ENCODE measurements at places on chromosomes 1 and 21.

DNA sequence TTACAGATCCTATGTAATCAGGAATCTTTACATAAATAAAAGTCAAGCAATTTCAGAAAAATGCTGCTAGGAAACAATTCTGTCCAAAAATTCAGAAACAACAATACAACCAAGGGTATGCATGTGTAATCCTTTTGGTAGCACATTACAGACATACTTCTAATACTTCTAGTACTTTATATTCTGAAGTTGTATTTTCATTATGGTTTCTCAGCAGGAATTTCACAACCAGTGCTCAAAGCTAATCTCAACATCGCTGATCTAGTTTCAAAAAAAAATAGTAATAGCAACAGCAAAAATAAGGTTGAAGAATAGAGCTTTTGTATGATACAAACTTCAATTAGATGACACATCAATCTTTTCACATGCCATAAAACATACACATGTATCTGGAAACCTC is 545.2 kb downstream of the LTN1 start:
- no peak for DNase-seq

- no peak for DNase-seq
Measured at GRCh38 chr1:37602750-37603694, 7.3 kb upstream of the GNL2 start.

GRCh38 chr1:201212461-201213055 is 21.9 kb downstream of the IGFN1 start:
- DNase-seq: no peak

GRCh38 chr21:26758083-26758880 is 86.9 kb downstream of the ADAMTS1 start:
- DNase-seq: no peak

- no peak for DNase-seq
Measured at GRCh38 chr21:28712411-28712810, 280.3 kb downstream of the LTN1 start.

- DNase-seq: no peak
Measured at GRCh38 chr21:26332867-26333266, 162.3 kb upstream of the APP start.

DNA sequence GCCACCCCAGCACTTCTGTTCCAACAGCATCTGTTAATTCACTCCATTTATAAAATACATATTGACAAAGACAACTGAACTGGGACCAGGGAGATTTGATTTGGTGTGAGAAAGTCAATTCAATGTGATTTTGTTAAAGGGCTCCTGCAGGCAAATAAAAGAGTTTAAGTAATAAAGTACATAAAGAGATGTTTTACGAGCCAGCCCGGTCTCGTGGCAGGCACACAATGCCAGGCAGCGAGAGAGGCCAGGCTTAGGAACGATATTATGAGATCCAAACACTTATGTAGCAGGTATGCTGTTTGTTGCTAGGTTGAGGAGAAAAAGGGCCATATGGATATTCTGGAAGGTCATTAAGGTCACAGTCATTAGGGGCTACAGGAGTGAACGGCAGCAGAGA is 227.1 kb downstream of the KCTD3 start:
- no peak for DNase-seq

DNA sequence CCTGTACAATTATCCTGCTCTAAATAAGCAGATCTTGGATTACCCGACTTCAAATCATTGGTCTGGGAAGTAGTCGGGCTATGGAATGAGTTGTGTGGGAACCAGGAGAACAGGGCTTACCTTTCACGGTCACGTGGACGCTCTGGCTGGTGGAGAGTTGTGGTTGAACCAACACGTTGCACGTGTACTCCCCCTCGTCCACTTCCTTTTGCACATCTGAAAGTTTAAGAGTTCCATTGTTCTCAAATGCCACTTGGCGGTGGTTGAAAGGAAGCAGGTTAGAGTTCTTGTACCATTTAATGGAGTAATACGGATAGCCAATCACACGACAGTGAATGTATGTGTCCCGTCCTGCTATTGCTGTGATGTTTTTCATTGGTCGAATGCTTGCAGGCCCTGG is 470.7 kb downstream of the PCP4 start:
- DNase-seq: no peak

- no peak for DNase-seq
Measured at GRCh38 chr1:60813071-60813470, 269.3 kb upstream of the NFIA start.

DNA sequence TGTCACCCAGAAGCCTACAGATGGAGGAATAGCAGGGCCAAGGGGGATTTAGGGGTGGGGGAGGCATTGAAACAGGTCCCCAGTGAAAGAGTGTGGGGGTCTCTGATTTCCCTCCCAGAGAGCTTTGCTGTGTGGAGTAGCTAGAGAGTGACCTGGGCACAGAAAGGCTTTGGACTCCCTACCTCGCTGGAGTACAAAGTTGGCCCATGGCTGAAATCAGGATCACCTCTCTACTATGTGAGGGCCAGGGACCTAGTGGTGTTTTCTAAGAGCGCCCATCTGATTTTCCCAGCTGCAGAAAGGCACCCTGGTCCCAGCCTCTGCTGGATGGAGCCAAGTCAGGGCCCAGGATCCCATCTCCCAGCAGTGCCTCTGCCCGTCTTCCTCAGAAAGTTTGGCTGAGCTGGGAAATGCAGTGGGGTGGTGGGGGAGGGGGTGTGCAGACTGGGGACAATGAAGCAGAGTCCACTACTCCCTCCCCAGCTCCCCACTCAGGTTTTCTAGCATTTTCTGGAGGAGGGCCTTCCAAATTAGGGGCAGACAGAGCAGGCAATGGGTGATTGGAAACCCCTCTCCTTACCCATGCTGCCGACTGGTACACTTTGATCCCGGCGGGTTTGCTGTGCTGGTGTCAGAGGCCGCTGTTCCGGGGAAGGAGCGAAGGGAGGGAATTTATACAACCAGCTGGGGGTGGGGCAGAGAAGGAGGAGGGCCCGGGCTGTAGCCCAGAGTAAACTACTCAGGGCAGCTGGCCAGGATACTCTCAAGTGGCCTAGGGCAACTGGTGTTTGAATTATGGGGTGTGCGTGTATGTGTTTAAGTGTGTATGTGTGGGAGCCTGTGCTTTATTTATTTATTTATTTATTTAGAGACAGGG is at the start of gene SELENBP1:
Gene SELENBP1 (minus strand): TSS at position 648 of the 877 bp plus-strand sequence. CDS start 64 bp downstream, at position 584.
- DNase-seq: no peak

GRCh38 chr1:213075725-213076124 is 24.7 kb downstream of the RPS6KC1 start:
- DNase-seq: no peak

- DNase-seq: no peak
Measured at GRCh38 chr1:75615613-75616435, 4.9 kb upstream of the SLC44A5 start.

- DNase-seq: no peak
Measured at GRCh38 chr1:201059401-201059800, 35.9 kb upstream of the KIF21B start.

- no peak for DNase-seq
Measured at GRCh38 chr1:30735124-30735523, 11.7 kb upstream of the MATN1 start.

DNA sequence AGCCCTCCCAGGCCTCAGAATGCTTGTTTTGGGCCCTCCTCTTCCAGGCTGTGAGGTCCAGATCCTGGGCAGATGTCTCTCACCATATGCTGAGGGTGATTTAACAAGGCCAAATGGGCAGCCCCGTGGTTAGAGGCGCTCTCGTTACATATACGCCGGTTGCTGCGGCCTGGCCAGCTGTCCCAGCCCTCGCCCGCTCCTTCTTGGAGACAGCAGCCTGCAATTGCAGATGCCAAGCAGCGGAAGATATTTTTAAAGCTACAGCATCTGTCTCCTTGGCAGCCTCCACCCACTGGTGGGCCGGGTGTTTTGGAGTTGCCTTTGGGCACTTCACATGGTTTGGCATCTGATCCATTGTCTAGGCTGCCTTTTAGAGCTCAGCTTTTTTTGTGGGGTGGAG is 178.8 kb upstream of the NFIA start:
- DNase-seq: no peak

DNA sequence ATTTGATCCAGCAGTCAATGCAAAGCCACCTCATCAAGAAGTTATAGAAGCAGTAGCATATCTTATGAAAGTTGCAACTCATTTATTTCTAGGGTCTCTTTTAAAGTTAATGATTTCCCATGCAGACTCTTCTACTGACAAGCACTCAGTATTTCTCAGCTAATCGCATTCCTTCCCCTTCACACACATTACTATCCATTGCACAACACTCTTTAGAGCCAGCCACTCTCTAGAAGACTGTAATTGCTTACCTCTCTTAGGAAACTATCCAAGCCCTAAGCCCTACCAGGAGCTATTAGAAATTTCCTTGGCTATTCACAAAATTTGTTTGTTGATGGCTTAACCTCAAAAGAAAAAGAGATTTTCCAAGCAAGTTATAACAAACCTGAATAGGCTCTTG is 106.0 kb downstream of the ADAMTS1 start:
- no peak for DNase-seq

DNA sequence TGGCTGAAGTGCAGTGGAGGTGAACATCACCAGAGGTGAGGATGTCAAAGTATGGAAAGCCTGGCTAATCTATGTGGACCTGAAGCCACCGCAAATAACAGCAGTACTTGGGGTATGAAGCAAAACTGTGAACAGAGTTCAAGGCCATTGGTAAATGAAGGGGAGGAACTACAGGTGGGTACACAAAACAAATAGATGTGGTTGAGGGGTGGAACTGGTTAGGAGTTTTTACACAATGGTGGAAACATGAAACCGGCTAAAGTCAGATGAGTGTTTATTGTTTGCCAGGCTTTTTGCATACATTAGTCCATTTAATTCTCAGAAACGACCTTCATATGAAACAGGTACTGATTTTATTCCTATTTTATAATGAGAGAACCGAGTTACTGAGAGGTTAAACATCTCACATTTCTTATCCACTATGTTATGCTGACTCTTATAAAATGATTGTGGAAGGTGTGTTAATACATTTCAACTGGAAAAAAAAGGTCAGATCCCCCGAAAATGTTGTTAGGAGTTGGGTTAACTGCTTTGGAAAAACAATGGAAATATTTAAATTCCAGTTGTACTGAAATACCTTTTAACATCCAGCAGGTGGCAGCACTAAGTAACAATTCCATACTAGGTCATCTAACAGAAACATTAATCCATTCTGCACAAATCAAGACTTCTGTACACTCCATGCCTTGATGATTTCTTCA is 44.3 kb upstream of the GTF2B start:
- DNase-seq: no peak

- no peak for DNase-seq
Measured at GRCh38 chr1:52332411-52332810, 33.6 kb downstream of the CC2D1B start.

All from stimulated activated CD4-positive, alpha-beta T cell treated with anti-CD3 and anti-CD28 coated beads, Interleukin-4, amount 100 ng/mL, for 48 hours (primary cell).